ENCODE measurements at places on chromosomes 5 and 9.

GRCh38 chr9:20579524-20580314 lies 42.6 kb downstream of the MLLT3 start:
- no peak for DNase-seq

GRCh38 chr9:123741214-123741613 lies 188.7 kb downstream of the DENND1A start:
- no peak for DNase-seq

DNA sequence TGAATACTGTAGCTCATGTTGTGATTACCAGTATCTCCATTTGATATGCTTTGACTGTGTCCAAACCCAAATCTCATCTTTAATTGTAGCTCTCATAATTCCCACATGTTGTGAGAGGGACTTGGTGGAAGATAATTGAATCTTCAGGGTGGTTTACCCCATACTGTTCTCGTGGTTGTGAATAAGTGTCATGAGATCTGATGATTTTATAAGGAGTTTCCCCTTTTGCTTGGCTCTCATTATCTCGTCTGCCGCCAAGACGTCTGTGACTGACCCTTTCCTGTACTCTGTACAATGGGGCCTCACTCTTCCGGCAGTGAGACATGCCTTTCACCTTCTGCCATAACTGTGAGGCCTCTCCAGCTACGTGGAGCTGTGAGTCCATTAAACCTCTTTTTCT lies 59.3 kb downstream of the TRIO start:
- DNase-seq, result no peak

GRCh38 chr9:123035791-123036190 lies 2.3 kb downstream of the GPR21 start:
- no peak for DNase-seq
